ENCODE measurements at places on chromosomes 7 and 10.

GRCh38 chr7:47483604-47484273 lies 98.2 kb downstream of the TNS3 start:
- DNase-seq: no peak
- H3K36me3 ChIP-seq: no peaks in the 10 kb centered on the region
- H3K27me3 ChIP-seq: no peaks in the 10 kb centered on the region

- DNase-seq: no peak
- no peaks in the 10 kb centered on the region for H3K27me3 ChIP-seq
- no peak overlapping the region for H3K27ac ChIP-seq
- H3K4me3 ChIP-seq: no peak overlapping the region
- H3K4me1 ChIP-seq: peaks cover 14% of the 10 kb centered on the region
Measured at GRCh38 chr10:77915319-77916105, 11.0 kb downstream of the DLG5 start.

GRCh38 chr10:21315645-21316220 lies 209.7 kb downstream of the SKIDA1 start:
- peak overlapping the region; percentile 97 for H3K27ac ChIP-seq
- H3K4me3 ChIP-seq: peak overlapping the region; percentile 12
- no peaks in the 10 kb centered on the region for H3K27me3 ChIP-seq
- no peak for DNase-seq

- H3K4me1 ChIP-seq: no peaks in the 10 kb centered on the region
- DNase-seq: no peak
- H3K4me3 ChIP-seq: no peak overlapping the region
- H3K27ac ChIP-seq: no peak overlapping the region
Measured at GRCh38 chr7:80540836-80541235, 29.0 kb upstream of the GNAT3 start.

- no peak overlapping the region for H3K27ac ChIP-seq
- H3K4me1 ChIP-seq: no peaks in the 10 kb centered on the region
- DNase-seq: no peak
- H3K36me3 ChIP-seq: peaks cover 25% of the 10 kb centered on the region
- H3K4me3 ChIP-seq: no peak overlapping the region
Measured at GRCh38 chr10:103333934-103334520, 16.9 kb downstream of the PCGF6 start.

DNA sequence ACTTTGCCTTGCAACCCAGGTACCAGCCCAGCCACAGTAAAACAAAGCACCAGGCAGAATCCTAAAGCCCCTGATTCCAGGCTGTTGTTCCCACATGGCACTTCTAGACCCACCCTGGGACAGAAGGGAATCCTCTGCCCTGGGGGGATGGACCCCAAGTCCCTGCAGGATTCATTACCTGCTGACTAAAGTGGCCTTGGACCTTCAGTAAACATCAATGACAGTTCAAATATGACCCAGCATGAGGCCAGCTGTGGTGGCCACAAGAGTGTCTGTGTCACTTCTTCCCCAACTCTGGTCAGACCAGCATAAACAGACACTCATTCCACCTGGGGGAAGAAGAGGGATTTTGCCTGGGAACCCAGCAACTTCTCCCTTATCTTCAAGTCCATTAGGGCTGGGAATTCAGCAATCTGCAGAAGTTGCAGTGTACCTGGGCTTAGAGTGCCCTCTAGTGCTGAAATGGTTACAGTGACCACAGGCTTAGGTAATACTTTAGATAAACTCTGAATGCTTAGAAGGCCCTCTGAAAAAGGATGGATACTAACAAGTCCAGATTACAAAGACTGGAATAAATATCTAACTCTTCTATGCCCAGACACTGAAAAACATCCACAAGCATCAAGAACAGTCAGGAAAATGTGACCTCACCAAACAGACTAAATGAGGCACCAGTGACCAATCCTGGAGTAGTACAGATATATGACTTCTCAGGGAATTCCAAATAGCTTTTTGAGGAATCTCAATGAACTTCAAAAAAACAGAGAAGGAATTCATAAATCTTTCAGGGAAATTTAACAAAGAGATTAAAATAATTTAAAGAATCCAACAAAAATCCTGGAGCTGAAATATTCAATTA lies 108.5 kb upstream of the TMEM168 start:
- H3K27ac ChIP-seq: no peak overlapping the region
- H3K36me3 ChIP-seq: peaks cover 56% of the 10 kb centered on the region

- H3K36me3 ChIP-seq: peaks cover 11% of the 10 kb centered on the region
- no peak overlapping the region for H3K27ac ChIP-seq
- no peaks in the 10 kb centered on the region for H3K27me3 ChIP-seq
- H3K4me1 ChIP-seq: peaks cover 7% of the 10 kb centered on the region
- no peak for DNase-seq
- no peak overlapping the region for H3K4me3 ChIP-seq
Measured at GRCh38 chr10:69490876-69491275, 39.6 kb downstream of the TSPAN15 start.

GRCh38 chr10:62083412-62084267 lies 182.1 kb downstream of the ARID5B start:
- peaks cover 65% of the 10 kb centered on the region for H3K4me1 ChIP-seq
- no peaks in the 10 kb centered on the region for H3K27me3 ChIP-seq
- H3K27ac ChIP-seq: peak overlapping the region; percentile 98
- peak overlapping the region; percentile 23 for H3K4me3 ChIP-seq
- peaks cover 27% of the 10 kb centered on the region for H3K36me3 ChIP-seq
- DNase-seq: peak; percentile 44

GRCh38 chr7:6436385-6436685 lies 11.4 kb downstream of the DAGLB start:
- no peak overlapping the region for H3K4me3 ChIP-seq
- H3K36me3 ChIP-seq: peaks cover 8% of the 10 kb centered on the region
- DNase-seq: no peak

DNA sequence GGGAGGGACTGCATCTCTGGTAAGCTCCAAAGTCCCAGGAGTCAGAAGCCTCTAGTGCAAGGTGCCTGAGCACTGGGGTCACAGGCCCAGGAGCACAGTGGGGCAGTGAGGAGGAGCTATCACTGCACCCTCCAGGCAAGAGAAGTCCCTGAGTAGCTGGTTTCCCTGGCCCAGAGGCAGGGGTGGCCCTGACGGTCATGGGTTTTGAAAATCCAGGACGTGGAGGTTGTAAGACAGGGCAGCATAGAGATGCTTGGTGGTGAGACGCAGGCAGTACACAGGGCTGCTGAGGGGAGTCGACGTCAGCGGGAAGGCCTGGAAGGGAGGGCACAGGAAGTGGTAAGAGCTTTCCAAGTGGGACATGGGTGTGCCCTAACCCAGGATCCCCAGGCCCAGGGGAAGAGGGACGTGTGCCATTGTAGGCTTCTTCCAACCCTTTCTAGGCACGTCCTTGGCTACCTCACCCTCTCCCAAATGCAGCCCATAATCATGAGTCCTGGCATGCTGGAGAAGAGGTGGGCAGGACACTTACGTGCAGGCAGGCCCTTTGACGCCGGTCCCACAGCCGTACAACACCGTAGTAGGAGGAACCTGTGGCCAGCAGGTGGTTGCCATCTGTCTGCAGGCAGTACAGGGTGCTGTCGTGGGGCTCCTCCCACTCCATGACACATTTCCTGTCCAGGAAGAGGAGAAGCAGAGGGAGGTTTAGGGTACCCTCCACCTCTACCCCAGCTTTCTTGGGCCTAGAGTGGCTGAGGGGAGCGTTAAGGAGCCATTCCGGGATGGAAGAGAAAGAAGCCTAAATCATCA lies 23.2 kb downstream of the DPCD start:
- no peak overlapping the region for H3K4me3 ChIP-seq
- DNase-seq: no peak
- H3K27me3 ChIP-seq: no peaks in the 10 kb centered on the region
- no peaks in the 10 kb centered on the region for H3K4me1 ChIP-seq

GRCh38 chr7:88789480-88790064 lies 6.0 kb downstream of the TEX47 start:
- H3K27ac ChIP-seq: no peak overlapping the region

DNA sequence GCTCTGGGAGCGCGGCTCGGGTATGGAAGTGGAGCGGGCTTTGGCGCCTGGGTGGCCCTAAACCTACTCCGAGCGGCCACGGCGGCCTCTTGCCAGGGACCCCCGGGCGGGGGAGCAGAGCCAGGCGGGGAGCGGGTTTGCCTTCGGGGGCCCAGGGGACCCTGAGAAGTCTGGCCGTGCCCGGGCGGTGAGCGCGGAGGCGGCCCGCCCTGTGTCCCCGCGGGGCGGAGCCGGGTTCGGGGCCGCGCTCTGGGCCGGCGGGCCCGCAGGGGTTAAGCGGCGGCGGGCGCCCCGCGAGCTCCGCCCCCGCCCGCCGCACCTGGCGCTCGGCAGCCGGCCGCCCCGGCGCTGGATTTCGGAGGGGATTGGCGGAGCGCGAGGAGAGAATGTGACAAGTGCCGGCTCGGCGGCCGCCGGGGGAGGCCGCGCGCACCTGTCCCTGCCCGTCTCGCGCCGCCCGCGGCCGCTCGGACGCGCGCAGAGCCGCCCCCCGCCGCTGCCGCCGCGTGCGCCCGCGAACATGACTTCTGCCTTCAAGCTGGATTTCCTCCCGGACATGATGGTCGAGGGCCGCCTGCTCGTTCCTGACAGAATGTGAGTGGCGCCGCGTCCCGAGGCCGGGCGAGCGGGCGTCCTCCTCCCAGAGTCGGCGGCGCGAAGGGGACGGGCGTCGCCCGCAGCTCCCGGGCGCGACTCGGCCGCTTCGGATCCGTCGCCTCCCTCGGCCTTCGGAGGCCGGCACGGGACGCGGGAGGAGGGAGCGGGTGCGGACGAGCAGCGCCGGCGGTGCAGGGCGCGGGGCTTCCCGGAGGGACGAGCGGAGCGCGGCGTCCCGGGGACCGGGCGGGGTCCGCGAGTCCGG lies at the start of gene CELF2:
TSS of gene CELF2 (plus strand) at position 303 of the 862 bp plus-strand sequence. CDS start at position 521, 218 bp downstream.
- peaks cover 39% of the 10 kb centered on the region for H3K4me1 ChIP-seq
- H3K27ac ChIP-seq: peak within 1 kb of the TSS; percentile 5
- peak; percentile 71 for DNase-seq
- peak within 1 kb of the TSS; percentile 70 for H3K4me3 ChIP-seq

All from mesothelial cell of epicardium (in vitro differentiated cells).